ENCODE measurements at places on chromosomes 12 and 14.

DNA sequence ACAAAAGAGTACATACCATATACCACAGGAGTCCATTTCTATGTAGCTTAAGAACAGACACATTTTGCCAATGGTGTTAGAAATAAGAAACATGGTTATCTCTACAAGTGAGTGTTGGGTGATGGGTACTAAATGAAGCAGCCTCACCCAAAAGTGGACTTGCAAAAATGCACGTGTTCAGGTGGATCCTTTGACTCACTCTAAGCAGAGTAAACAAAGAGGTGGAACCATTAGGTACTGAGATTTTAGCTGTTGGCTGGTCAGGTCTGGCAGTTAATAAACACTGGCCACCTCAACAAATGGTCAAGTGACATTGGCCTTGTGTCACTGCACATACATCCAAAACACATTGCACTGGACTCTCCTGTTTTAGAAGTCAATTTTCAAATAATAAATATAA lies 27.6 kb downstream of the EVL start:
- DNase-seq = no peak

DNA sequence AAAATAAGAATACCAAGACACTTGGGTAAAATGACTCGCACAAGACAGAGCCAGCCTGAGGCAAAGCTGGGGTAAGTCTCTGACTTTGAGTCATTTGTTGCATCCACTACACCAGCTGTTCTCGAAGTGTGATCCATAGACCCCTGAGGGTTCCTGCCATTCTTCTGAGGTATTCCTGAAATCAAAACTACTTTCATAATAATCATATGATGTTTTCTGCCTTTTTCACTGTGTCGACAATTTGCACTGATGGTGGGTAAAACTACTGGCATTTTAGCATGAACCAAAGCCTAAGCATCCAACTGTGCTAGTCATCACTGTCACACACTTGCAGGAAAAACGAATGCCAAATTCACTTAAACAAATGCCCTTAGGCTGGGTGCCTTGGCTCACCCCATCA lies 135.5 kb upstream of the FUT8 start:
- DNase-seq = no peak

- no peak for DNase-seq
These were observed 31.0 kb upstream of the LGALS3 start for GRCh38 chr14:55097881-55098560.

DNA sequence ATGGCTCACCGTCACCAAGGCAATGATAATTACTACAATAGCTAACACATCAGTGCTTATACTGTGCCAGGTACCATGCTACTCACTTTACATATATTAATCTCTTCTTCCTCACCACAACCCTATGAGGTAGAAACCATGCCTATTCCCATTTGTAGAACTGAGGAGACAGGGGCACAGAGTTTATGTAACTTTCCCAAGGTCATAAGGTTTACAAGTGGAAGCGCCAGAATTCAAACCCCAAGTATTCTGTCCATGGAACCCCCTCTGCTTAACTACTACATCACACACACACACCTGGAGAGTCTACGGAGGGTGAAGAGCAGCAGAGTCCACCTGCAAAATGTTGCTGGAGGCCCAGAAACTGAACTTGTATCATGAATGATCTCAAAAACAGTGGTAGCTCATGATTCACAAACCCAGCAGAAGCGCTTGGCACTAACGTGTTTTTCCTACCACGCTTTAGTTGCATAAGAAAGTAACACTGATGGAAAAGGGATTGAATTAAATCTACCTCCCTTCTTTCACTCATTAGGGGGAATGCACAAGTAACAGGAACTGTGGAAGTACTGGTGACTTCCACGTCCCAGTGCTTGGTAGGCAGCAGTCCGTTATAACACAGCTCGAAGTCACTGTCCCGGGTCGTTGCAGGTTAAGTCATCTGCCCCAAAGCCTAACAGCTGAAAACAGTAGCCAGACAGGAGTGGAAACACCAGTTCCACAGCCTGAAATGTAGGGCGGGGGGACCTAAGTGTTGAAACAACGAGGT lies 2.0 kb downstream of the ITPR2 start:
- no peak for DNase-seq

- DNase-seq = no peak
These were observed 217.5 kb downstream of the DPY19L2 start for GRCh38 chr12:63450816-63451215.

DNA sequence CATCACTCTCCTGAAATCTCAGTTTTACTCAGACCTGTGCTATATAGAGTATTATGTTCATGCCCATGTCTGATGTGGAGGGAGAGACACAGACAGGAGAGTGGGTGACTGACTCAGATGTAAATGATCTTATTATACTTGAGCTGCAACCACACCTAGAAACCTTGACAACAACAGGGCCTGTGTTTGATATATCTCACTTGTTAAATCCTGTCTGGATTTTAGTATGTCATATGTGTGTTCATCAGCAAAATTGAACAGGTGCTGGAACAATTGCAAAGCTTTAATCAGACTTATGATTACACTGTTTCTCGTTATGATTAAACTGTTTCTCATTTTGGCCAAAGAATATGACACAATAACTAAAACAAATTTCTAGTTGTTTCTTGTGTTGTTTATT lies 37.7 kb downstream of the DIP2B start:
- DNase-seq = no peak

GRCh38 chr12:46267575-46267824 lies 1.3 kb downstream of the SLC38A1 start:
- DNase-seq = no peak

- DNase-seq = no peak
These were observed 1361.7 kb downstream of the FSCB start for GRCh38 chr14:43145361-43145760.

GRCh38 chr12:49762468-49762847 lies 21.1 kb downstream of the TMBIM6 start:
- no peak for DNase-seq

GRCh38 chr12:44377443-44378187 lies 498.5 kb downstream of the NELL2 start:
- DNase-seq = no peak

GRCh38 chr12:65741656-65742017 lies 82.6 kb upstream of the HMGA2 start:
- no peak for DNase-seq

- DNase-seq = no peak
These were observed 53.8 kb upstream of the CCDC175 start for GRCh38 chr14:59630288-59630963.

DNA sequence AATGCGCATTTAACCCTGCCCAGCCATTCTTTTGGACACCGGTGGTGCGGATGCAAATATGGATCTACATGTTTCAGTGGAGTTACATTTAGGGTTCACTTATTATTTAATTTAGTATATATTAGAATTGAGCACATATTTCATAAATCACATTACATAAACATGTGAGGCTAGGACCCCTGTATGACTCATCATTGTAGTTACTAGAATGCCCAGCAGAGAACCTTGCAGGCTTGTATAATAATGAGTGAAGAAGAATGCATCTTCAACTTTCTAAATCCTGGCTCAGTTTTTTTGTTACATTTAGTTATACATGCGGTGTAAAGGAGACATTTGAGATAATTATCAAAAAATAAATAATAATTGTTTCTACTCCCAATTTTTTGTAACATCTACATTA lies 369.0 kb downstream of the ATP23 start:
- no peak for DNase-seq

GRCh38 chr14:62301080-62301479 lies 538.9 kb downstream of the SNAPC1 start:
- no peak for DNase-seq

- DNase-seq = no peak
These were observed 13.3 kb upstream of the KLHDC2 start for GRCh38 chr14:49754570-49755097.

GRCh38 chr12:26317942-26318575 lies 122.7 kb downstream of the SSPN start:
- DNase-seq = no peak

- DNase-seq = no peak
These were observed 473.1 kb downstream of the EGLN3 start for GRCh38 chr14:33477797-33478196.

- no peak for DNase-seq
These were observed 161.0 kb downstream of the CNTN1 start for GRCh38 chr12:40853221-40853620.

DNA sequence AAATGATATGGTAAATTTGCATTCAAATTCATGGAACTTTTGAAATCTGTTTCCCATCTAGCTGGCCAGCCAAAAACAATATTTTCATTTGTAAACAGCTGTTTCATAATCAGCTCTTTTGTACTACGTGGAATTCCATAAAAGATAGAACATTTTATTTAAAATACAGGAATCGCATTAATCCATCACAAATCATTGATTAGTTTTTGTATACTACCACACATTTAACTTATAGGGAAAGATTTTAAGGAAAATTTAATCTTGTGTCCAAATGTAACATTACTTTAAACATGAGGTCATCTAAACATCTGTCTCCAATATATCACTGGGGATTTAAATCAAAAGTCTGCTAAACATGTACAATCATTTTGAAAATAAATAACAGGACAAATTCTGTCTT lies 33.5 kb downstream of the SLC25A21 start:
- DNase-seq = no peak

DNA sequence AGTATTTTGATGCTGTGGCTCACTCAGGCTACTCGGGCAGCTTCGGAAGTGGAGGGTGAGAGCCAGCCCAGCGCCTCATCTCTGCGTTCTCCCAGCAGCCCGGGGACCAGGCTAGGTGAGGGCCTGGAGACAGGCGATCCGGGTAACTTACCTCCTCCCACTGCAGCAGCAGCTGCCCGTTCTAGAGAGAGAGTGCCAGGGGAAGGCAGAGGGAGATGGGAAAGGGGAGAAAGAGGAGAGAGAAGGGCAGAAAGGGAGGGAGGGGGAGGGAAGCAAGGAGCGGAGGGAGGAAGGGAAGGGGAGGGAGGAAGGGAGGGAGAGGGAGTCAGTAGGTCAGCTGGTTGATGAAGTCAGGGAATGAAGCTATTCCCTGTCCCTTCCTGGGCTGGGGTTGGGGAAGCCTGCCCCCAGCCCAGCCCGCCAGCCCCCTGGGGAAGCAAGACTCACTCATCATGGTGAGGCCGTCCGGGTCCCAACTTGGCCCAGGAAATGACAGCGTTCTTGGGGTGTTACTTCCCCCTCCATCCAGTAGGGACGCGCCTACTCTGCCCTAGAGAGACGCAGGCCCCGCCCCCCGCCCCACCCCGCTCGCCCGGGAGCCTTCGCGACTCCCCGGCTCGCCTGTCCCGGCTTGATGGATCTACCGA lies at the start of gene IFI27L2:
IFI27L2 (minus strand) TSS at position 494 of the 647 bp plus-strand sequence; CDS start at position 454, 40 bp downstream.
- peak; percentile 54 for DNase-seq

DNA sequence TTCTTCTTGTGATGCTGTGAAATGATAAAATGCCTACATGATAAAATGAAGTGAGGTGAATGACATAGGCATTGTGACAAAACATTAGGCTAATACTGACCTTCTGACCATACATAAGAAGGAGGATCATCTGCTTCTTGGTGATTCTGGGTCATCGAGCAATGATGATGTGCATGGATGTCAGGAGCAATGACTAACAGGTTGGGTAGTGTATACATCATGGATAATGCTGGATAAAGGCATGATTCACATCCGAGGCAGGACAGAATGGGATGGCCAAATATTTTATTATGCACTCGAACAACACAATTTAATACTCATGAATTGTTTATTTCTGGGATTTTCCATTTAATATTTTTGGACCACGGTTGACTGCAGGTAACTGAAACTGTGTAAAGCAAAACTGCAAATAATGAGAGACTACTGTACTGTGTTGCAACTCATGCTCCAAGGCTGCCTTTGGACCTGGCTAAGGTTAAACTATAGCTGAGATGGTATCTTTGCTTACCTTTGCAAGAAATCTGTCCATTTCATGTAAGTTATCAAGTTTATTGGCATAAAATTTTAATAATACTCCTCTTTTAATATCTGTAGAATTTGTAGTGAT lies 7.6 kb upstream of the SLC25A21 start:
- DNase-seq = no peak

DNA sequence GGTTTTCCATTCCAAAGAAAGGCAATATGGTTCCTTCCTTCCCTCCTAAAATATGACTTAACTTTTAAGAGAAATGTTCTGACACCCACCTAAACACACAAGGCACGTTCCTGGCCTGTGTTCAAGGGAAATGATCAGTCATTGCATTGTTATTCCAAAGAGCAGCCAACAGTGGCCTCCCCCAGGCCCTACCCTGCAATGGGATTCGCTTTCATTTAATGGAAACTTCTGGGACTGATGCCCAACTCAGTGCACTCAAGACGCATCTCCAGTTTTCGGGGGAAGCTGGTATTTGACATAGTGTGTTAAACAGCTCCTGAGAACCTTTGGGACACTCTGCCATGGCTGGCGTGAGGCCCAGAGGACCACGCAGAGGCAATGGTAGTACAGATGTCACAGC lies 65.9 kb downstream of the DDX51 start:
- no peak for DNase-seq

- DNase-seq = no peak
These were observed 80.5 kb upstream of the TMCC3 start for GRCh38 chr12:94730847-94731246.

DNA sequence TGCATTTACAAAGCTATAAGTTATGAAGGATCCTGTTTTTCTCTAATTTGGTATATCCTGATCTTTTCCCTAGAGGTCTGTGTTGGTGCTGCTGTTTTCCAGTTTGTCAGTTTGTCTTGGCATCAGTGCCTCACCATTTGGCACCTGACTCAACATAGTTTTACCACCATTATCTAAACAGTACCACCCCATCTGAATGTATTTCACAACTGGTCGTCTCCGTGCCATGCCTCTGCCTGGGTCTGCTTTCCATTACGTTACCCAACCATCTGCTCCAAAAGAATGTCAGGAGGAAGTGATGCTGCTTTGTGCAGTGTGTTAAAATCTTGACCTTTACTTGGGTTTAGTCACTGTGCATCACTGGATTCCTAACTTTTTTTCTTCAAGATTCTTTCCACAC lies 129.3 kb upstream of the RASSF8 start:
- DNase-seq = no peak

GRCh38 chr14:21476925-21477681 lies at the start of the genes RAB2B and TOX4:
Gene RAB2B, minus strand, starts transcription at chr14:21476959. Its CDS starts 87 bp downstream, at chr14:21476872.
Gene TOX4, plus strand, starts transcription at chr14:21477195. Its CDS starts 84 bp downstream, at chr14:21477279.
- peak; percentile 93 for DNase-seq

DNA sequence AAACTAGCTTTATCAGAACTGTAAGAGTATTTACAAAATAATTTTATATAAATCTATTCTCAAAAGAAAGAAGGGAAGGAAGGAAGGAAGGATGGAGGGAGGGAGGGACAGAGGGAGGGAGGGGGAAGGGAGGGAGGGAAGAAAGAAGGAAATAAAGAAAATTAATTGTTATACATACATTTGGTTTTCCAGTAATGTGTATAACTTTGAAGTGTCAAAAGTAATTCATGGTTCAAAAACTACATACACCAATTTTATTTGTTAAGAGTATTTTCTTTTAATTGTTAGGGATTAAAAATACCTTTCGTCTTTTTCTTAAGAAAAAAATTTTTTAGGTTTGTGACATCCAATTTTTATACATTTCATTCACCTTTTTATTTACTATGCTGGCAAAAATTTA lies 17.5 kb upstream of the KCNC2 start:
- DNase-seq = no peak

- DNase-seq = no peak
These were observed 142.8 kb downstream of the VRK1 start for GRCh38 chr14:96940009-96940408.

- DNase-seq = no peak
These were observed 28.8 kb downstream of the PROX2 start for GRCh38 chr14:74846968-74847665.

GRCh38 chr14:98931911-98932310 lies 340.1 kb downstream of the BCL11B start:
- DNase-seq = peak; percentile 26

All from stimulated activated CD4-positive, alpha-beta T cell treated with anti-CD3 and anti-CD28 coated beads, TNF-alpha, amount 100 ng/mL, for 48 hours (primary cell).